ENCODE measurements at places on chromosomes 6 and 20. TPM values are rescaled to one million over a fixed set of nuclear protein-coding genes. Genes with fewer than 3 reads are reported as not detected.

Gene UNC5CL
- 16.2 TPM for total RNA-seq

Gene ASIP
- total RNA-seq = not detected

Gene LTB
- 0.67 TPM for total RNA-seq

Gene PI16
- total RNA-seq = not detected

Gene CD24
- total RNA-seq = 14.2 TPM

Gene TPX2
- total RNA-seq = 1.3 TPM

Gene TMEM14C
- total RNA-seq = 239 TPM

Gene BFSP1
- 0.28 TPM for total RNA-seq

Gene PRR18
- 1.2 TPM for total RNA-seq

Gene ZGPAT
- 14.7 TPM for total RNA-seq

DNA sequence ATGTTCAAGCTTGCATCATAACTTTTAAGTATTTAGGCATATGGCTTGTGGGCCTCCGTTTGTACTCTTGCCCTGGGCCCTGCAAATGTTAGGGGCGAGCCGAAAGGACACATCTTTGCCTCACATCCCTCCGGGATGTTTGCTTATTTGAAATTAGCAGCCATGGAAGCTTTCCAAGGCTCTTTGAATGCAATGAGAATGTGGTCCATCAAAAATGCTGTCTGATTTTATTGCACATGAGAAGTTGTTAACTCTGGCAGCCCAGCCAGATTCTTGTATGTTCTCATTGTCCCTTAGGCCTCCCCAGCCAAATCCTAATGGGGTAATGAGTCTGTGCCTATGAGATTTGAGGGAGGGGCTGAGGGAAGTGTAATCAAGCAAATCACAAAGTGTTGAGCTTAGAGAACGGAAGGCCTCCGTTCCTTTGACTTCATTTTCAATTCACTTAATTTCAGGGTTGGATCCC lies 261.2 kb upstream of the MARCKS start:
- no peaks in the 10 kb centered on the region for H3K4me1 ChIP-seq
- H3K36me3 ChIP-seq = no peaks in the 10 kb centered on the region
- DNase-seq = no peak
- no peaks in the 10 kb centered on the region for H3K27me3 ChIP-seq
- no peak overlapping the region for H3K27ac ChIP-seq

- no peaks in the 10 kb centered on the region for H3K36me3 ChIP-seq
- H3K4me1 ChIP-seq = peaks cover 12% of the 10 kb centered on the region
- peak overlapping the region; percentile 34 for H3K27ac ChIP-seq
These were observed 590.9 kb upstream of the CITED2 start for GRCh38 chr6:139965393-139965792.

DNA sequence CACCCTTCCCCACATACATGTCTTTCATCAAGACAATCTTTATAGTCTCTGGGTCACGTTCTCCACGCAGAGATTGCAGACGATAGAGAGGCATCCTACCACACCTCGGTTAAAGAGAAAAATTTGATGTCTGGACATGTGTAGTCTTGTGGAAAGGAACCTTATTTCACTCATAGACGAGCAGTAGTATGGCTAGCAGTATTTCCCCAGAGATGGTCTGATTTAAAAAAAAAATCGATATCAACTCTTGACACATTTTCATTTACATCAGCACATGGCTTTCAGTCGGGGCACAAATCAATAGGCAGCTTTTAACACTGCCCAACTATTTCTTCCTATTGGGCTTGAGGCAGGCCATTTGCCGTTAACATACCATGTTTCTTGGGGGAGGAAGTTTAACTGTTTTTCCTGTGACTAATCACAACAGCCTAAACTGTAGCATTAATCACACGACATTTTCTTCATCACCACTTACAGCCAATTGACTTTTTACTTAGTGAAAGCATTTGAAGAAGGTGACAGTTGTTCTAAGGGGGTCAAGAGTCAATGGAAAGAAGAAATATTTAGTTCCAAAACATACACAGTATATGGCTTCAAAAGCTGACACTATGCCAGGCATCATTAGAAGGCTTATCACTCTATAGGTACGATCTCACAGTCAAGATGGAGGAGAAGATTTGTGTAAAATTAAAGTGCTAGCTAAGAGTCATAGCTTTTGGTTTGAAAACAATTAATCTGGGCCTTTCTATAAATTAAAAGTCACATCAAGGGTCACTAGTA lies 129.5 kb upstream of the HDAC2 start:
- no peak overlapping the region for H3K27ac ChIP-seq
- DNase-seq = no peak
- H3K4me1 ChIP-seq = no peaks in the 10 kb centered on the region
- H3K4me3 ChIP-seq = no peak overlapping the region
- H3K27me3 ChIP-seq = no peaks in the 10 kb centered on the region
- no peaks in the 10 kb centered on the region for H3K36me3 ChIP-seq

- H3K27me3 ChIP-seq = no peaks in the 10 kb centered on the region
- H3K4me3 ChIP-seq = no peak overlapping the region
- H3K4me1 ChIP-seq = no peaks in the 10 kb centered on the region
- H3K36me3 ChIP-seq = no peaks in the 10 kb centered on the region
These were observed 285.3 kb downstream of the CDC5L start for GRCh38 chr6:44672841-44673240.

GRCh38 chr6:170163405-170164170 lies 127.3 kb downstream of the DLL1 start:
- H3K27ac ChIP-seq = no peak overlapping the region
- H3K4me1 ChIP-seq = no peaks in the 10 kb centered on the region
- DNase-seq = no peak
- H3K4me3 ChIP-seq = no peak overlapping the region
- no peaks in the 10 kb centered on the region for H3K36me3 ChIP-seq

- no peaks in the 10 kb centered on the region for H3K27me3 ChIP-seq
- H3K4me3 ChIP-seq = no peak overlapping the region
- no peaks in the 10 kb centered on the region for H3K36me3 ChIP-seq
- DNase-seq = no peak
- no peaks in the 10 kb centered on the region for H3K4me1 ChIP-seq
- H3K27ac ChIP-seq = no peak overlapping the region
These were observed 10.4 kb upstream of the FKBPL start for GRCh38 chr6:32140420-32141046.

- no peaks in the 10 kb centered on the region for H3K27me3 ChIP-seq
- H3K4me1 ChIP-seq = no peaks in the 10 kb centered on the region
- H3K27ac ChIP-seq = no peak overlapping the region
- no peak for DNase-seq
- H3K4me3 ChIP-seq = no peak overlapping the region
- no peaks in the 10 kb centered on the region for H3K36me3 ChIP-seq
These were observed 803.7 kb downstream of the GRIK2 start for GRCh38 chr6:102197211-102197610.

- no peak overlapping the region for H3K4me3 ChIP-seq
- H3K27me3 ChIP-seq = no peaks in the 10 kb centered on the region
- DNase-seq = no peak
- H3K27ac ChIP-seq = no peak overlapping the region
These were observed 221.5 kb downstream of the NRN1 start for GRCh38 chr6:5785249-5785648.

GRCh38 chr6:33926451-33926850 lies 122.6 kb upstream of the MLN start:
- H3K36me3 ChIP-seq = no peaks in the 10 kb centered on the region
- no peak overlapping the region for H3K4me3 ChIP-seq
- no peak overlapping the region for H3K27ac ChIP-seq
- no peaks in the 10 kb centered on the region for H3K4me1 ChIP-seq

GRCh38 chr6:128117916-128118315 lies 217.1 kb upstream of the THEMIS start:
- H3K4me3 ChIP-seq = no peak overlapping the region
- no peaks in the 10 kb centered on the region for H3K36me3 ChIP-seq
- no peaks in the 10 kb centered on the region for H3K27me3 ChIP-seq
- H3K4me1 ChIP-seq = no peaks in the 10 kb centered on the region

DNA sequence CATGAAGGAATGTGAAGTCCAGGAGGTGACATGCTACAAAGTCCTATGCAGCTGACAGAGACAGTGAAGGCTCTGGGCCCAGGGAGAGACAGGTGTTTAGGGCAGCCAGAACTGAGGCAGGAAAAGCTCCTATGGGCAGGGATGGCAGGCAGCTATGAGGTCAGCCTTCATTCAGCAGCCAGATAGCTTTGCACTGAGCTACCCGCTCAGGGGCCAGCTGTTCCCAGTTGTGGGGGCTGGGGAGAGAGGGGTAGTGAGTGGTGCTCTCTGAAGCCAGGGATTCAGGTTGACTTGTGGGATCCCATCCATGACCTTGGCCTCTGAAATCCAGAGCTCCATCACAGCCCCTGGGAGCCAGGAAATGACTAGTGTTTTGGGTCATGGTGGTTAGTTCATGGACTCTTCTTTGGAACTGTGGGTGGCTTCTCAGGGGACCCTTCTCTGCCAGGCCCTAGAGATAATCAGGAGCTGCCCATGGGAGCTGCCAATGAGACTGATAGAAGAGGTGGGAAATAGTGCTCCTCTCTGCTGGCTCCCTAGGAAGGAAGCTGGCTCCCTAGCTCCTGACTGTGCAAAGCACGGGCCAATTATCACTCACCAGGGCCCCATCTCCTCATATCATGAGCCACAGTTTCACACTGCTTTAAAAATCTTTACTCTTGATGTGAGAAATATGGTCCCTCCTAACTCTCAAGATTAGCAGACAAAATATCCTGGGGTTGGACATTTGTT lies 127.7 kb downstream of the VEGFA start:
- H3K4me1 ChIP-seq = peaks cover 38% of the 10 kb centered on the region
- no peaks in the 10 kb centered on the region for H3K27me3 ChIP-seq
- no peak overlapping the region for H3K4me3 ChIP-seq
- DNase-seq = no peak
- no peaks in the 10 kb centered on the region for H3K36me3 ChIP-seq

DNA sequence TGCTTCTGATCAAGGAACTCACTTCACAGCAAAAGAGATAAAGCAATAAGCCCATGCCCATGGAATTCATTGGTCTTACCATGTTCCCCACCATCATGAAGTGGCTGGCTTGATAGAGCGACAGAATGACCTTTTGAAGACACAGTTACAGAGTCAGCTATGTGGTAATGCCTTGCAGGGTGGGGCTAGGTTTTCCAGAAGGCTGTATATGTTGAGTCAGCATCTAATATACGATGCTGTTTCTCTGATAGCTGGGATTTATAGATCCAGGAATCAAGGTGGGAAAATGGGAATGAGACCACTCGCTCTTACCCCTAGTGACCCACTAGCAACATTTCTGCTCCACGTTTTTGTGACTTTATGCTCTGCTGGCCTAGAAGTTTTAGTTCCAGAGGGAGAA lies 220.7 kb upstream of the RSPO3 start:
- no peaks in the 10 kb centered on the region for H3K4me1 ChIP-seq
- H3K36me3 ChIP-seq = no peaks in the 10 kb centered on the region
- DNase-seq = no peak
- H3K4me3 ChIP-seq = no peak overlapping the region

DNA sequence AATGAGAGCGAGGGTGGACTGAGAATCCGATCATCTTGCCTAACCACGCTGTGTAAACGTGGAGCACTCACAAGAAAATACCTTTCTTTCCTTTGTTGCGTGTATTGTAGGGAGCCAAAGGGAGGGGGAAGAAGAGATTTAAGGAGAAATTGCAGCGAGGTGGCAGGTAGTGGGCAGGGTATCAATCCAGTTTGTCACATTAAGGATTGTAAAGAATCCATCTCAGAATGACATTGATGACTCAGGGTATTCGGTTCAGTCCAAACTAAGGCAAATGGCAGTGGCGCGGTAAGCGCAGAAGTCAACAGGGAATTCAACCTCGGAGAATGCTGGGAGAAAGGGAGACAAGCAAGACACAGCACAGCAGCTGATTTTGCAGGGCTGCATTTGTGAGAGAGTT lies 146.2 kb downstream of the ID4 start:
- no peaks in the 10 kb centered on the region for H3K36me3 ChIP-seq
- no peak overlapping the region for H3K27ac ChIP-seq
- peaks cover 19% of the 10 kb centered on the region for H3K27me3 ChIP-seq
- no peak for DNase-seq

DNA sequence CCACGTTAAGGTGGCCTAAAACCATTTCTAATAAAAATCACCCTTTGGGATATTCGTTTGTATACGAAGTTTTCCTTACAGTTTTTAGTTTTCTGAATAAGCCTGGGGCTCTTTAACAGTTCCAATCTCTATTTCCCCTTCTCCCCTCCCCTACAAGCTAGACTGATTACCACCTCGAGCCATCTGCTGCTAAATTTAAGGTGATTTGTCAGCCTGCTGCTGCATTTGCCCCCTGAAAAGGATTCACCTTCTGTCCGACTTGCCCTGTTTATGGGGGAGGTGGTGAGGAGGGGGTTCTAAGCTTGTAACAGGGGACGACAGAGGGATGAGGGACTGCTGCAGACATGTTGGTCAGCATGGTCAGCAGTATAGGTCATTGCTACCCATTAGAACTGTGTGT lies 146.3 kb downstream of the JARID2 start:
- no peak overlapping the region for H3K4me3 ChIP-seq
- H3K27me3 ChIP-seq = no peaks in the 10 kb centered on the region
- no peak for DNase-seq
- H3K27ac ChIP-seq = no peak overlapping the region
- peaks cover 23% of the 10 kb centered on the region for H3K4me1 ChIP-seq
- H3K36me3 ChIP-seq = no peaks in the 10 kb centered on the region

GRCh38 chr6:149895048-149895590 lies 2.8 kb downstream of the RAET1E start:
- H3K4me1 ChIP-seq = peaks cover 9% of the 10 kb centered on the region
- no peaks in the 10 kb centered on the region for H3K36me3 ChIP-seq
- DNase-seq = no peak
- H3K4me3 ChIP-seq = no peak overlapping the region
- no peak overlapping the region for H3K27ac ChIP-seq
- H3K27me3 ChIP-seq = no peaks in the 10 kb centered on the region

GRCh38 chr6:167761794-167762258 lies 64.9 kb upstream of the AFDN start:
- H3K36me3 ChIP-seq = no peaks in the 10 kb centered on the region
- H3K4me1 ChIP-seq = peaks cover 18% of the 10 kb centered on the region
- H3K27ac ChIP-seq = peak overlapping the region; percentile 72
- no peak overlapping the region for H3K4me3 ChIP-seq
- DNase-seq = no peak
- H3K27me3 ChIP-seq = no peaks in the 10 kb centered on the region

GRCh38 chr6:140857739-140858380 lies 1274.9 kb upstream of the GJE1 start:
- no peak overlapping the region for H3K4me3 ChIP-seq
- DNase-seq = no peak
- H3K4me1 ChIP-seq = no peaks in the 10 kb centered on the region
- no peaks in the 10 kb centered on the region for H3K36me3 ChIP-seq

DNA sequence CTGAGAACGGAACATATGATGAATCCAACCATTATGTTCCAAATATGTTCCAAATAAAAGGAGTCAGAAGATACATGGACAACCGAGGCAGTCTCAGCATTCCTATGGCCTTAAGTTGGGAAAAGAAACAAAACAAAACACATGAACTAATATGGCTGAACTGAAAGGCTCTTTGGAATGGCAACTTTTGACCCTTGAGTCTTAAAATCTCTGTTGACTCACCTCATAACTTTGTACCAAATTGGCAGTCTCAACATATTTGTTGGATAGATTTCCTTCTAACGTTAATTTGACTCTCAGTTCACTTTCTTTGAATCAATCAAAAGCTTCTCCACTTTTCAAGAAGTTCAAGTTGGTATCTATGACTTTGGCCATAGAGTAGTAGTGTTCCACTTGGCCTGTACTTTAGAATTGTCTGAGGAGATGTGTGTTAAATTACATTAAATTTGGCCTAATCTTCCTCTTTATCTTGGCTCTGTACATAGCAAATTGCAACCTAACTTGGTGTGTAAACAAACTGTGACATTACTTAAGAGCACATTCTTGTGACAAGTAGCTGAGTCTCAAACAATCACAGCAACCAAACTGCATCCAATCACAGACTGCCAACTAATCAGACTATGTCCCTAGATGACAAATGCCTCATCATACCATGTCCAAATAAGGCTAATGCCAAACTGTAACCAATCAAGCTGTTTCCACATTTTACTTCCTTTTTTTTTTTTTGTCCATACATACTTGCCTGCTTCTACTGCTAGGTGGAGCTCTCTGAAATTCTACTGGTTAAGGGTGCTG lies 208.8 kb downstream of the BMP2 start:
- no peaks in the 10 kb centered on the region for H3K4me1 ChIP-seq
- DNase-seq = no peak
- no peaks in the 10 kb centered on the region for H3K36me3 ChIP-seq
- H3K4me3 ChIP-seq = no peak overlapping the region

Data from liver (tissue), 10 donors.